ENCODE measurements at places on chromosomes 12 and 14.

- DNase-seq, result no peak
Measured at GRCh38 chr12:75982169-75982564, 49.4 kb downstream of the PHLDA1 start.

DNA sequence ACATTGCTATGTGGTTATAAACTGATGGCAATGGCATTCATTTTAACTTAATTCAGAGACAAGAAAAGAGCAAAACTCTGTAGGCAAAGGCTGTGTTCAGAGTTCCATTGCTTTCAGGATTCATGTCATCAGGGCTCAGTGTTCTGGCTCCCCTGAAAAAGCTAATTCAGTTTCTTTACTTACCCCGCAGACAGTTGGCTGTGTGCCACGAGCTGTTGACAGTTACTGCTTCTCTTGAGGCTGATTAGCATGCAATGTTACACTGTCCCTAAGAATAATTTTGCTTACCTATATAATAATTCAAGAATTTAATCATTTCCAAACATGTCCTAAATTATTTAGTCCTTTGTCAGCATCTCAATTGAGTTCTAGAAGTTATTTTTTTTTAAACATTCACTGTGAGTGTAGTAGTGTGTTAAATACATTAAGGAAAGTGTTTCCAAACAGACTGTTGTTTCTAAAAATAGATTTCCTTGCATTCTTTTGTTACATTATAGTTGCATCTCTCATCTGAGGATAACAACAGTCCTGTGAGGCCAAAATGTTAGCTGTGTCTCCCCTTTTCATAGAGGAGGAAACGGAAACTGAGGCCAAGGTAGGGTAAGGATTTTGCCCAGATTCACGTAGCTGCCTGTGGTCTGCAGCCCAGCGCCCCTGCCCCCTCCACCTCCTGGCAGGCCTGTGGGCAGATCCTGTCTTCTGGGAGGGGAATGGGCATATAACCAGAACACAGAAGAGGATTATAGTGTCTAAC is 98.6 kb downstream of the PELI2 start:
- DNase-seq, result no peak

DNA sequence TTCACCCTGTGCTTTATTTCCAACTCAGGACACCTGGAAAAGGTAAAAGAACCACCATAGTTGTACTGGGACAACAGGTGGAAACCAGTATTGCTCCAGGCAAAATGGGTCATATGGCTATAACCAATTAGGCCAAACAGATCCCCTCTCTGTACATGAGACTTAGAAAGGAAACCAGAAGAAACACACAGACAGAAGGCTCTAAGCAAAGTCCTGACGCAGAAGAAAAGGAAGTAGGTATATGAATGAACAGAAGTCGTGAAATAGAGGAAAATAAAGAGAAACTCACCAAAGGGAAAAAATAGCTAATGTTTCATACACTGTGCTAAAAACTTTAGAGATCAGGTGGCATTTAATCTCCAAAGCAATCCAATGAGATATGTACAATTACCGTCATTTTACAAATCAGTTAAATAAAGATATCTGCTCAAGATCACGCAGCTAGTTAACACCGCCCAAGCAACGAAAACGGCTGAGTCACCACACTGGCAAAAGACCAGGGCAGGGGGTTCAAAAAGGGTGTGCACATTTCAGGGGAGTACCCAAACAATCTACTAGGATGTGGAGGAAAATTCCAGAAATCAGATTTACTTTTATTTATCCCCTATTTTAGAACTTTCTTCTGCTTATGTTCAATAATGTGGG is 82.3 kb downstream of the ITPR2 start:
- no peak for DNase-seq

DNA sequence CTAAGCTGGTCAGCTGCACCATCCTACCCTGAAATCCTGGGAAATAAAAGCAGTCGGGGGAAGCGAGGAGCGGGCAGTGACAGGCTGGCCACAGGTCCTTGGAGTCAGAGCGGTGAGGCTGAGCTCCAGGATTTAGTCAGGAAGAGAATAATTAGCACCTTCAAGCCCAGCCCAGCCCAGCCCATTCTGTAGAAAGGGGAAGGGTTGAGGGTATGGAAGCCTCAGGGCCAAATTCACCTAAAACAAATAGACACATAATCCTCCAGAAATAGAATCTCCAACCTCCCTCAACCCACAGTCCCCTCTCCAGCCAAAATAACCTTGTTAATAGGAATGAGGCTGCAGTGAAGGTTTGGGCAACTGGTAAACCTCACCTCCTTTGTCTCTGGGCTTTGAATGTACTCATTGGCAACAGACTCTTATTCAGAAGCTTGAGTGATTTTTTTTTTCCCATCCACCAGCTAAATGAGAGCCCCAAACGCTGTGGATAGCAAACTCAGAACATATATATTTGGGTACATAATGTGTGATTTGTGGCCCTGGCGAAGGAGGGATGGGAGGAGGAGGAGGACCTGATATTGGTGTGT is 334.1 kb downstream of the DPF3 start:
- no peak for DNase-seq

GRCh38 chr14:21326972-21327371 is 47.1 kb downstream of the RPGRIP1 start:
- DNase-seq, result no peak

GRCh38 chr12:10456856-10457255 is 3.7 kb upstream of the KLRC1 start:
- DNase-seq, result no peak

DNA sequence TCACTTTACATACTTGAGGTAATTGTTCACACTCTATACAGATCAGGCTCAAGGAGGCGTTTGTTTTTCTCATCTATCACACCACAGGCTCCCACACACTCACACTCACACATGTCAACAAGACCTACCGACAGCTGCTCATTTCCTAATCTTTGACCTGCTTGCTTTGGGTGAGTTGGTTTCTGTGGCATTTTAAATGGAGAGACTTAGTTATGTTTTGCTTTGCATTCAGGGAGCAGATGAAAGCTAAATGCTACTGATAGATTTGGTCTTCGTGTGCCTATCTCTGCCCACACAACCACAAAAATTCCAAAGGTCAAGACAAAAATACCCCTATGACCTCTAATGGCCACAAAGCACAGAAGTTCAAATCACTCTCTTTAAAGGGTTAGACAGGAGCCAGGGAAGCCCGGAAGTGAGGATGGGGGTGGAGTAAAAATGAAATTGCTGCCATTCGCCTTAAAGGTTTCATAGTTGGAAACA is 203.5 kb upstream of the G2E3 start:
- no peak for DNase-seq

DNA sequence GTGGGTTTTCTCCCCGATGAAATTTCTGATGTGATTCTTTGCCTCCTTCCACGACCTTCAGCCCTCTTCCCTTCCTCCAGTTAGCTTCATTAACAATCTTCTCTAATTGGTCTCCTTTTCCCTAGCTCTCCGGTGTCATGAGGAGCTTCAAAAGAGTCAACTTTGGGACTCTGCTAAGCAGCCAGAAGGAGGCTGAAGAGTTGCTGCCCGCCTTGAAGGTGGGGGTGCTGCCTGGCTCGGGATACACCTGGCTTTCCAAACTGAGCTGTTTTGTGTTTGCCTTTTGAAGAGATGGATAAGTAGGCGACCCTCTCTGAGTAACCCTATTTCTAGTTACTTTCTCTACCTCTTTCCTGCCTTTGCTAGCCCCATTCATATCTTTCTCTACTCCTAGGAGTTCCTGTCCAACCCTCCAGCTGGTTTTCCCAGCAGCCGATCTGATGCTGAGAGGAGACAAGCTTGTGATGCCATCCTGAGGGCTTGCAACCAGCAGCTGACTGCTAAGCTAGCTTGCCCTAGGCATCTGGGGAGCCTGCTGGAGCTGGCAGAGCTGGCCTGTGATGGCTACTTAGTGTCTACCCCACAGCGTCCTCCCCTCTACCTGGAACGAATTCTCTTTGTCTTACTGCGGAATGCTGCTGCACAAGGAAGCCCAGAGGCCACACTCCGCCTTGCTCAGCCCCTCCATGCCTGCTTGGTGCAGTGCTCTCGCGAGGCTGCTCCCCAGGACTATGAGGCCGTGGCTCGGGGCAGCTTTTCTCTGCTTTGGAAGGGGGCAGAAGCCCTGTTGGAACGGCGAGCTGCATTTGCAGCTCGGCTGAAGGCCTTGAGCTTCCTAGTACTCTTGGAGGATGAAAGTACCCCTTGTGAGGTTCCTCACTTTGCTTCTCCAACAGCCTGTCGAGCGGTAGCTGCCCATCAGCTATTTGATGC is 797 bp downstream of the ESPL1 start:
- DNase-seq, result no peak

DNA sequence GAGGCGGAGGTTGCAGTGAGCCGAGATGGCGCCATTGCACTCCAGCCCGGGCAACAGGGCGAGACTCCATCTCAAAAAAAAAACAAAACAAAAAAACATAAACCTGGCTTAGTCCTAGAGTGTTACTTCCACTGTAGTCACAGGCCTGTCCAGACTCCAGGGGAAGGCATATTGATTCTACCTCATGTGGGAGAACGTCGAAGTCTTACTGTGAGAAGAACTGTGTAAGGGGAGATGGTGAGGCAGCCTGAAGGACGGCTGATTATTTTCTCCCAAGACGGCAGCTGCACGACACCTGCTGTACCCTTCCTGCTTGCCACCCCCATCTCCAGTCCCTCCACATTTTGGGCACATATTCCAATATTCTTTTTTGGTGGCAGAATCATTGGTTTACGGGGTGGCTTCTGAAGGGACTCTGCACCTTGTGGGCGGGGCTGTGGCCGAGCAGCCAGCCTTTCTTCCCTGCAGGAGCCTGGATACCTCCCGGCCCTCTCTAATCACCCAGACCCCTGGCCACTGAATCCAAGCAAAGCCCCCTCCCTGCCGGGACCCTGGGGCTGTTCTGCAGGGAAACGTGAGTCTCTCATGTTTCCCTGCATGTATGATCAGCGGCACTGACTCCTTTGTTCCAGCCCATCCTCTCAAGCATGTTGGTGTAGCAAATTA is 12.2 kb upstream of the KLC1 start:
- no peak for DNase-seq

DNA sequence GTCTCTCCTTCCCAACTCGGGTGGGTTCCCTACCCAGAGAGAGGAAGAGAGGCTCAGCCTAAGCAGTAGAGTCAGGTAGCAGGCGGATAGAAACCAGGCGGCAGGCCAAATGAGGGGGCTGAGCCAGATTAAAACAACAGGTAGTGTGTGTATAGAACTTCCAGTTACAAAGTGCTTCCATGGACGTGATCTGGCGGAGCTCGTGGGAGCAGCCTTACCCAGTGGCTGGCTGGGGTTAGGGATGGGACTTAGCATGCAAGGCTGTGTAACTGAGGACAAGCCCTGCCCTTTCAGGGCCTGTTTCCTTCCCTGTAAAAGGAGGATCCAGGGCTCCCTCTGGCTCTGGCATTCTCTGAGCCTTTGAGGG is 8.3 kb downstream of the KRT80 start:
- no peak for DNase-seq

DNA sequence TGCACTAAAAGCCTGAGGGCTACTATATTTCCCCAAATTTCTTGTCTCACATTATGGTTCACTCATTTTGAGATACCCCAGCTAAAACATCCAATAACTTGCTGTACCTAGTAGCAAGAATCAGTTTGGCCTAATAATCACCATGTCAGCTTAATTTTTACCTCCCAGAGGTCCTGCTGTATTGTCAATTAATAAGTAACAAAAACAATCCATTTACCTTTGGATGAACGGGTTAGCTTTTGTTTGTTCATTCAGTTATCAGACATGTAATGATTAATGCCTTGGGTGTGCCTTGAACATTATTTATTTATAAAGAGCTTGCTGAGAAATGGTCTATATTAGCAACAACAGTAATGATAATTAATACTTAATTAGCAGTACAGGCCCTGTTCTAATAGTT is 57.0 kb downstream of the MON2 start:
- no peak for DNase-seq

- no peak for DNase-seq
Measured at GRCh38 chr12:53868511-53868986, 70.1 kb upstream of the HOXC13 start.

DNA sequence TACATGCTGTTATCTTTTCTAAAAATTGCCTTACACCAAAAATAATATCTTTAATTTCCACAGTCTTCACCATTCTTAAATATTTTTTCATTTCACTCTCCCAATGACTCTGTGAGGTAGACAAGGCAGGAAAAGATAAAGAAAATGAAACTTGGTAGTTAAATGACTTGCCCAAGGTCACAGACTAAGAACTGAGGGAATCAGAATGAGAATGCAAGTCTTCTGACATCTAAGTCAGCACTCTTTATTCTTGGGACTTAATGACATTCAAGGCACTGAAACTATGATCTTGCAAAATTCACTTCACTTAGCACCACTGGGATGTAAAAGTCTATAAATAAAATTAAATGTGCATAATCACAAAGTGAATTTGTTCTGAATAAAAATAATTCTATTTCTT is 104.5 kb downstream of the SLC2A13 start:
- no peak for DNase-seq

GRCh38 chr12:54148560-54149429 is 40.0 kb downstream of the SMUG1 start:
- DNase-seq, result no peak

DNA sequence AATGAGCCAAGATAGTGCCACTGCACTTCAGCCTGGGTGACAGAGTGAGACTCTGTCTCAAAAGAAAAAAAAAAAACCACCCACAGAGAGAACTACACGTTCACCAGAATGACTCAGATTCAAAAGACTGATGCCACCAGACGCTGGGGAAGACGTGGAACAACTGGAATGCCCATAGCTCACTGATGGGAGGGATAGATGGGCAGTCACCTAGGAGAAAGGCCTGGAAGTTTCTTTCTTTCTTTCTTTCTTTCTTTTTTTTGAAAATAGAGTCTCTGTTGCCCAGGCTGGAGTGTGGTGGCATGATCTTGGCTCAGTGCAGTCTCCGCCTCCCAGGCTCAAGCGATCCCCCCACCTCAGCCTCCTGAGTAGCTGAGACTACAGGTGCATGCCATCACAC is 10.0 kb upstream of the KLC1 start:
- no peak for DNase-seq

- no peak for DNase-seq
Measured at GRCh38 chr14:38848243-38848935, 254.6 kb downstream of the SEC23A start.

DNA sequence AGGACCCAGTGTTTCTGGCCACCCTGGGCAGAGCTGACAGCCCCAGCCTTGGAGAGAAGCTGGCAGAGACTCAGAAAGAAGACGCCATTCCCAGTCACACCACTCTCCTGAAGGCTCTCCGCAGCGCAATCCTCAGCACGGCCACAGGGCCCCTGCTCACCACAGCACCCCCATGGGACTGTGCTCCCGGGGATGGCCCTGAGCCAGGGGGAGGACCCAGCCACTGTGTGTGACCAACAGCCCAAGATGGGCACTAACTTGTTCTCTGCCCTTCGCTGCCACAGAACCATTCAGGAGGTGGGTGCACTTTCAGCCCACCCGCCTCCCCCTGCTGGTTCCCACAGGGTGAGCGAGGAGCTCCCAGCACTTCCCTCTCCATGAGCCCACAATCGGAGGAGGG is 57.1 kb downstream of the CCNK start:
- DNase-seq, result no peak

DNA sequence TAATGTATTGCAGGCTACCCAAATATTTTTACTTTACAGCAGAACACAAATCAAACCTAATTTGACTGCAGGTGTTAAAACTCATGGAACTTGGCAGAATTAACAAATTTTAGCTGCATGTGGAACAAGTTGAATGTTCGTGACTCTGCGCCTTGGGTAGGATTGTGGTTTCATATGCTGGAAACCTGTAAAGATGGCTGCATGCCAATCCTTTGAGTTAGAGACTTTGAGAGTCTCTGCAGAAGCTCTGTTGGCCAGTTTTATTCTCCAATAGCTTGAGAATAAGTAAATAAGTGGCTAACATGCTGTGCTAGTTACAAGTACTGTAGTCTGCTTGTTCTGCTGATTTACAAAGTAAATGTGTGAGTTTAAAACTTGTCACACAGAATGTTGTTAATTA is 77.8 kb downstream of the PDE6H start:
- DNase-seq, result no peak
